ENCODE measurements at places on chromosomes 4 and X.

DNA sequence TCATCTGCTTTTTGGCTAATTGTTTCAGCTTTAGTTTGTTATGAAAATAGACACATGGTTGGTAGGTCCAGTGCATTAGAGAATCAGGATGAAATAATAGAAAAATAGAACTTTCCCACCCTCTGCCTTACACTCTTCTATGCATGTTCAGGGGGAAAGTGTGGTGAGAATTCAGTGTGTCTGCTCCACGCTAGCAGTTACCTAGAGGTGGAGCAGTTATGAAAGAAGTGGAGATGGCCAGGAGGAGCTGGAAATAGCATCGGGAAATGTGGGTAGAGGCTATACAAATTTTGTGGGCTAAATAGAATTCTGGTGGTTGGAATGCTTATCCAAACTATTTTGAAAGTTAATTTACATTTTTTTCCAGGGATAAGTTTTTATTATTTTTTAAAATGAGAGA is 91.4 kb upstream of the MAD2L1 start:
- no peak overlapping the region for H3K27ac ChIP-seq
- H3K4me3 ChIP-seq: no peak overlapping the region
- no peaks in the 10 kb centered on the region for H3K36me3 ChIP-seq
- DNase-seq: no peak
- H3K27me3 ChIP-seq: no peaks in the 10 kb centered on the region

GRCh38 chrX:76815754-76816153 is 388.2 kb downstream of the MAGEE1 start:
- H3K27ac ChIP-seq: no peak overlapping the region
- no peaks in the 10 kb centered on the region for H3K27me3 ChIP-seq
- DNase-seq: no peak
- H3K36me3 ChIP-seq: no peaks in the 10 kb centered on the region
- no peaks in the 10 kb centered on the region for H3K4me1 ChIP-seq
- H3K4me3 ChIP-seq: no peak overlapping the region

GRCh38 chr4:115332078-115332477 is 218.7 kb upstream of the NDST4 start:
- H3K4me1 ChIP-seq: no peaks in the 10 kb centered on the region
- no peak overlapping the region for H3K27ac ChIP-seq
- no peak overlapping the region for H3K4me3 ChIP-seq
- H3K36me3 ChIP-seq: no peaks in the 10 kb centered on the region

- no peak overlapping the region for H3K27ac ChIP-seq
- no peaks in the 10 kb centered on the region for H3K27me3 ChIP-seq
- no peak for DNase-seq
- H3K4me1 ChIP-seq: peaks cover under 1% of the 10 kb centered on the region
- peaks cover 4% of the 10 kb centered on the region for H3K36me3 ChIP-seq
- H3K4me3 ChIP-seq: no peak overlapping the region
Observed at GRCh38 chr4:105241451-105241850, 94.8 kb downstream of the TET2 start.

DNA sequence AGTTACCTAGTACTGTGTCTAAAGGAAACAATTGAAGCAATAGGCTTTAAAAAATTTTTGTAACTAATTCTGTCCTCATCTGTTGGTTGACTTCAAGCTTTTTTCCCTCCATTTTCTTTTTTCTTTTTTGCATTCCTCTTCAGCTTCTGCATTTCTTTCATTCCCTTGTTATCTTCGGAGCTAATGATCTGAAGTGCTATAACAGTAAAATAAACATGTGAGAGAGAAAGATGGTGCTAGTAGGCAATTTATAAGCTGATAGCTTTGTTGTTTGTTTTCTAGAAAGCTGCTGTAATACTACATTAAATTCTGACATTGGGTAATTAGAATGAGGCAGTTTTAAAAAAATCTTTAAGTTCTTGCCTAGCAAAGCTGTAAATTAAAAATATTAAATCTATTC is 37.1 kb downstream of the PTPN13 start:
- no peak overlapping the region for H3K4me3 ChIP-seq
- no peak for DNase-seq
- H3K27ac ChIP-seq: no peak overlapping the region
- no peaks in the 10 kb centered on the region for H3K36me3 ChIP-seq

- no peaks in the 10 kb centered on the region for H3K27me3 ChIP-seq
- H3K4me1 ChIP-seq: no peaks in the 10 kb centered on the region
- no peak overlapping the region for H3K4me3 ChIP-seq
Observed at GRCh38 chr4:67765401-67765800, 11.2 kb upstream of the GNRHR start.

DNA sequence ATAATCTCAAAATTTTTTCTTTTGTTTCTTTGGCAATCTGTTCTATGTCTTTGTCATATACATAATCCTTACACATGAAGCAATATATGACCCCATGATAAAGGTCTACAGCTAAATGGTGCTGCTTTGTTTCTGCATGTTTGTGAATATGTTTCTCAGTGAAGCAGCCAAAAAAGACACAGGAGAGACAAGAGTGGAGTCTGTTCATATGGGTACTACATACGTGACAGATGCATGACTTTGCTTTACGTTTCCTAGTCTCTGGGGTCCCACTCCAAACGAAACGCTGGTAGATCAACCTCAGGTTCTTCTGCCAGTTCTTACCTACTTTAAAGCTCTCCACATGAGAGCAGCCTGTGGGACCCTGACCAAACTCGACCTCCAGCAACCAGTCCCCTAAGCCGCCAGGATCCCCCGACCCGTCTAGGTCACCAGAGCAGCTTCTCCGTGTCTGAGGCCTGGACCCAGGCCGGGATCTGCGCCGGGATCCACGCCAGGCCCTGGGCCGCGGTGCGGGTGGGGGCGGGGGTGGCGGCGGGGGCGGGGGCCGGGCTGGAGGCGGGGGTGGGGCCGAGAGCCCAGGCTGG is 1.5 kb downstream of the USP51 start:
- H3K36me3 ChIP-seq: no peaks in the 10 kb centered on the region
- no peaks in the 10 kb centered on the region for H3K4me1 ChIP-seq
- H3K4me3 ChIP-seq: no peak overlapping the region
- no peaks in the 10 kb centered on the region for H3K27me3 ChIP-seq
- no peak for DNase-seq
- no peak overlapping the region for H3K27ac ChIP-seq

- H3K27ac ChIP-seq: no peak overlapping the region
- DNase-seq: no peak
- H3K36me3 ChIP-seq: no peaks in the 10 kb centered on the region
- H3K4me1 ChIP-seq: no peaks in the 10 kb centered on the region
- no peak overlapping the region for H3K4me3 ChIP-seq
Observed at GRCh38 chr4:138512756-138513155, 270.6 kb upstream of the SLC7A11 start.

GRCh38 chr4:186201535-186202230 is 10.3 kb downstream of the CYP4V2 start:
- H3K36me3 ChIP-seq: no peaks in the 10 kb centered on the region
- no peak overlapping the region for H3K27ac ChIP-seq
- no peaks in the 10 kb centered on the region for H3K4me1 ChIP-seq
- no peak overlapping the region for H3K4me3 ChIP-seq

DNA sequence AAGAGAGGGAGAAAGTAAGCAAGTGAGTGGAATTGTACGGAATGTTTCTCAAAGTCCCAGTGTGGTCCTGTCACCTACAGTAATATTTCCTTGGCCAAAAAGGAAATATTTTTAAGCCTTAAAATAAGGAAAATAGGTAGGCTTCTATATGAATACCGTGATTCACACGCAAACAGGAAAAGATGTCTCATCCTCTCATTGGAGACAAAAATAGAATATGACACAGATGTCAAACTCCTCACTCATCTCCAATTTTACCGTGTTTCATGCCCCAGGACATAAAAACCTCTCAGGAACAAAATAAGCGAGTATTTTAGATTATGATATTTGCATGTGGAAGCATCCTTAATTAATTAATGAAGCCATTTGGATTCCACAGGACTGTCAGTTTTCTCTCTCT is 1269.5 kb downstream of the RAPGEF2 start:
- H3K4me1 ChIP-seq: no peaks in the 10 kb centered on the region
- H3K36me3 ChIP-seq: no peaks in the 10 kb centered on the region
- no peaks in the 10 kb centered on the region for H3K27me3 ChIP-seq

DNA sequence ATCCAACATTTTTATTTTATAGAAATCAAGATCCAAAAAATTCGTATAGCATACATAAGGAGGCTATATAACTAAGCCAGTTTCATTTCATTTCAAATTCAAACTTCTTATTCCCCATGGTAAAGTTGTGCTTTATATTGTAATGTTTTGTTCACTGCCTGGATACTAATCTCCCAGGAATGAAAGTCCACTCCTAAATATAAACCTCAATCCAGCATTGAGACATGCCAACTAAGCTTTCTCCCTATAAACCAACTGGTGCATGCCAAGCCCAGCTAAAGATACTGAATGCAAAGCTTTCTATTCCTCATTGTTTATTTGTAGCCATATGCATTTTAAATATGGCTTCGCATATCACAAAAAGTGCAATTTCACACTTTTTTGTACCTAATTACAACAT is 63.8 kb upstream of the INPP4B start:
- no peaks in the 10 kb centered on the region for H3K36me3 ChIP-seq
- no peak overlapping the region for H3K4me3 ChIP-seq
- DNase-seq: no peak
- H3K27ac ChIP-seq: no peak overlapping the region
- no peaks in the 10 kb centered on the region for H3K27me3 ChIP-seq

- no peak overlapping the region for H3K27ac ChIP-seq
- no peaks in the 10 kb centered on the region for H3K27me3 ChIP-seq
- H3K36me3 ChIP-seq: no peaks in the 10 kb centered on the region
- H3K4me1 ChIP-seq: no peaks in the 10 kb centered on the region
- no peak overlapping the region for H3K4me3 ChIP-seq
Observed at GRCh38 chr4:89563431-89563830, 255.8 kb upstream of the GPRIN3 start.

- H3K4me3 ChIP-seq: no peak overlapping the region
- no peaks in the 10 kb centered on the region for H3K36me3 ChIP-seq
- no peak overlapping the region for H3K27ac ChIP-seq
Observed at GRCh38 chrX:17566740-17567139, 170.6 kb upstream of the SCML1 start.

DNA sequence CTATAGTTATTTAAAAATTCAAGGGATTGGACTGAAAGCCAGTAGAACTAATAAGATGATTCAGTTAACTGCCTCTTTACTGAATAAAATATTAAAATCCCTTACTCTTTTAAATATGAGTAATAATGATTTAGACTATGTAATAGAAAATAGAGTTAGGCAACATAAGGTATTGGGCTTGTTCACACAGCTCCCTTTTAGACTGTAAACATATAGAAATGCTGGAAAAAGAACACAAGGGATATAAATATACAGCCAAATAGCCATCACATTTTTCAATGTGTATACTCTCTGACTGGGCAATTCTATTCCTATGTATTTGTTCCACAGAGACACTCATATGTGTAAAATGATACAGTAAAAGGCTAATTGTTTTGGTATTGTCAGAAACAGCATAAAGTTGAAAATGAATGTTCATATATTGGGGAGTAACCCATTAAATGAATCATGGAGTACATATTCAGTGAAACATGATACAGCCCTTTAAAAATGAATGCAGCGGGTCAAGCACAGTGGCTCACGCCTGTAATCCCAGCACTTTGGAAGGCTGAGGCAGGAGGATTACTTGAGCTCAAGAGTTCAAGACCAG is 129.8 kb downstream of the TBC1D19 start:
- no peaks in the 10 kb centered on the region for H3K27me3 ChIP-seq
- peaks cover 9% of the 10 kb centered on the region for H3K4me1 ChIP-seq
- H3K4me3 ChIP-seq: no peak overlapping the region

- no peaks in the 10 kb centered on the region for H3K4me1 ChIP-seq
- no peak overlapping the region for H3K4me3 ChIP-seq
- DNase-seq: no peak
- no peak overlapping the region for H3K27ac ChIP-seq
Observed at GRCh38 chr4:158327525-158327924, 117.2 kb downstream of the TMEM144 start.

DNA sequence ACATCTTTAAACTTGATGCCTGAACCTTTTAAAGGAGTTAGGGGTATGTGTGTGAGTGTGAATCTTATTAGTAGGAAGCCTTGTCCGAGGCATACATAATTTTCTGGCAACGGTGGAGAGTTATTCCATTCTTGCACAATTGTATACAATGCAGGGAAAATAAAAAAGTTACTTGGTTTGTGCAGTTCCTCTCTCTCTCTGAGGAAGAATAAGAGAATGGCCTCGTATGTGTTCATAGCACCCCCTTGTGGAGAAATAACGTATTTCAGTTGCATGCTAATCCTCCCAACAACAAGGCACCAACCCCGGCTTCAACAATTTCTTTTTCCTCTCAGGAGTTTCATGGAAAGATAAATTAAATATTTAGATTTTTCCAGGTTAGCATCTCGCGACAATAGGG is 33.7 kb upstream of the FGF13 start:
- no peaks in the 10 kb centered on the region for H3K4me1 ChIP-seq
- DNase-seq: peak; percentile 11
- H3K4me3 ChIP-seq: no peak overlapping the region
- no peak overlapping the region for H3K27ac ChIP-seq

- no peaks in the 10 kb centered on the region for H3K36me3 ChIP-seq
- H3K4me3 ChIP-seq: no peak overlapping the region
- peaks cover 4% of the 10 kb centered on the region for H3K4me1 ChIP-seq
- DNase-seq: peak; percentile 85
- H3K27ac ChIP-seq: peak overlapping the region; percentile 14
Observed at GRCh38 chr4:57501720-57502119, 391.5 kb upstream of the IGFBP7 start.

DNA sequence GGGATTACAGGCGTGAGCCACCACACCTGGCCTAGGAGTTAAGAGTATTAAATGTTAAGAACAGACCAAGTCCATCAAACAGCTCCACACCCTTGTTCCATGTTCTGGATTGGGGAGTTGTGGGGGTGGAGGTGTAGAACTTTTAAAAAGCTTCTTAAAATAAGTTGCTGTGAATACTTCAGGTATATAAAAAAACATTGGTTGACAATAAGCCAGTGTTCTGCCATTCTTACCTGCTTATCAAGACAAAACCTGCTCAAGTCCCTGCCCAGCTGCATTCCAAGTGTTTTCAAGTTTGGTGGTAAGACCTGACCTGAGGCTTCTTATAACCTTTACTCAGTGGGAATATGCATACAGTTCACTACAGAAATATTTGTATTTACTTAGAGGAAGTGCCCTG is 6.4 kb downstream of the RBM3 start:
- peaks cover 17% of the 10 kb centered on the region for H3K36me3 ChIP-seq
- no peak overlapping the region for H3K27ac ChIP-seq
- no peaks in the 10 kb centered on the region for H3K27me3 ChIP-seq
- H3K4me3 ChIP-seq: no peak overlapping the region
- DNase-seq: no peak

GRCh38 chr4:8041172-8041571 is 101.5 kb upstream of the AFAP1 start:
- H3K27ac ChIP-seq: no peak overlapping the region
- peaks cover under 1% of the 10 kb centered on the region for H3K4me1 ChIP-seq
- H3K36me3 ChIP-seq: no peaks in the 10 kb centered on the region
- no peak for DNase-seq

DNA sequence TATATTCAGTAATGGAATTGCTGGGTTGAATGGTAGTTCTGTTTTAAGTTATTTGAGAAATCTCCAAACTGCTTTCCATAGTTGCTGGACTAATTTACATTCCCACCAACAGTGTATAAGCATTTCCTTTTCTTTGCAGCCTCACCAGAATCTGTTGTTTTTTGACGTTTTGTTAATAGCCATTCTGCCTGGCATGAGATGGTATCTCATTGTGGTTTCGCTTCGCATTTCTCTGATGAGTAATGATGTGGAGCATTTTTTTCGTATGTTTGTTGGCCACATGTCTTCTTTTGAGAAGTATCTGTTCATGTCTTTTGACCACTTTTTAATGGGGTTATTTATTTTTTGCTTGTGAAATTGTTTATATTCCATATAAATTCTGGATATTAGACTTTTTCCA is 13.6 kb upstream of the MAGED4B start:
- H3K4me3 ChIP-seq: no peak overlapping the region
- peak; percentile 53 for DNase-seq
- no peaks in the 10 kb centered on the region for H3K4me1 ChIP-seq
- no peaks in the 10 kb centered on the region for H3K36me3 ChIP-seq

Measured in astrocyte (in vitro differentiated cells and primary cell).